ENCODE measurements at places on chromosomes 1 and 21.
A peak's percentile ranks its signal among the peaks of the same experiment; 100 is the strongest.

- no peak for DNase-seq
Measured at GRCh38 chr1:115158181-115158580, 68.9 kb upstream of the TSPAN2 start.

DNA sequence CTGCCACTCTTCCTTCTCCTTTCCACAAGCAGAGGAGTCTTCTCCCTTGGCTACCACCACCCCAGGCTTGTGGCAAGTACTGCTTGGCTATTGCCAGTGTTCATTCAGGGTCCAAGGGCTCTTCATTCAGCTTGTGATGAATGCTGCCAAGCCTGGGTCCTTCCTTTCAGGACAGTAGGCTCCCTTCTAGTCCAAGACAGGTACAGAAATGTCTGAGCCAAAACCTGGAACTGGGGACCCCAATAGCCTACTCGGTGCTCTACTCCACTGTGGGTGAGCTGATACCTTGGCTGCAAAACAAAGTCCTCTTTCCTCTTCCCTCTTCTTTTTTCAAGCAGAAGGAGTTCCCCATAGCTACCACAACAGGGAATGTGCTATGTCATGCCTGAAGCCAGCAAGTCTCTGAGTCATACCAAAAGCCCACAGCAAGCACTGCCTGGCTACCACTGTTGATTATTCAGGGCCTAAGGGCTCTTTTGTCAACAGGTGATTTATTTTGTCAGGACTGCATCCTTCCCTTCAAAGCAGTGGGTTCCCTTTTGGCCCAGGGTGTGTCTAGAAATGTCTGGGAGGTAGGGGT, 268.9 kb downstream of the HHAT start:
- no peak for DNase-seq

DNA sequence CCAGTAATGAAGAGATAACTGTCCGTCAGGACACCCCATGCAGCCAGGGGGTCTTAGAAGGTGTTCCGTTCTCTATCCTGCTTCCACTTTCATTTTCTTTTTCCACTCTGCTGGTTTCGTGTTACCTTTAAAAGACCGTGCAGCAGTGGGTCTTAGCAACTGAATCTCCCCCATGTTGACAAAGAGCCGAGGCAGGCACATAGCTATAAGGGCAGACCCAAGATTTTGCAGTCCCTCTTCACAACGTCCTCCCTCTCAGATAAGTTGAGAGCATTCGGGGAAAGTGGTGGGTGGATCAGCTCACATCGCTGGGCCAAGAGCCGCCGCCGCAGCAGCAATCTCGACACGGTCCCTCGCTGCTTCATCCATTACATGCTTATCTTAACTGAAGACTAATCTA, 355.5 kb downstream of the LMO4 start:
- DNase-seq: peak; percentile 41

DNA sequence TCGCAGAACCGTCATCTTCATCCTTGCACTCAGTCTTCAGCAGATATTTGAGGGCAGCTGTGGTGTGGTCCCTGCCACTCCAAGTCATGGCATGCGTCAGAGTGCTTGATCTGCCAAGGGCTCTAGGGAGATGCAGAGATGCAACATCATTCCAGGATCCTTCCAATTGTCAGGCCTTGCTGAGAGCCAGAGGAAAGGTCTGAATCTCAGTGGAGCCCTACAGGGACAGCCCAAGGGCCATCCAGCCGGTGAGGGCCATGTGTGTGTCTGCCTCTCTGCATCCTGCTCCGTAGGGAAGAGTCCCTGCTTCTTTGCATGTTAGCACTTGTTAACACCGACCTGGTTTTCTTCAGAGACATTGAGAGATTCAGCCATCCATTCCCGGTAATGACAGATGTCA, 17.6 kb downstream of the MAPKAPK2 start:
- DNase-seq: no peak

GRCh38 chr1:54294887-54295286, 94.9 kb downstream of the MRPL37 start:
- DNase-seq: peak; percentile 27

DNA sequence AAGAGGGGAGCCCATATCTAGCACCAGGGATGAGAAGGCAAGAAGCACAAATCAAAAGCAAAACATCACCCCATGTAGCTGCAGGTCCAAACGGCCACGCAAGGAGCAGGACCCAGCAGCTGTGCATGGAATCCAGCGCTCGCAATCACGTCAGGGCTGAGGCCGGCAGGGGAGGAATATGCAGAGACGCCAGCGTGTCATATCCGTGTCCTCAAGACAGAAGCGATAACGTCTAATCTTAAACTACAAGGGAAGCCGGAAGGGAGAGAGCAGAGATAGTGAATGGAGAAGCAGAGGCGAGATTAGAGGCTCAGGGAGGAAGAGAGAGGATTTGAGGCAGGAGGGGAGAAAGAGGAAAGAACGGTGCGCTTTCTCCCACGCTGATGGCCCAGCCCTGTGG, 39.1 kb downstream of the FBXO2 start:
- DNase-seq: no peak

DNA sequence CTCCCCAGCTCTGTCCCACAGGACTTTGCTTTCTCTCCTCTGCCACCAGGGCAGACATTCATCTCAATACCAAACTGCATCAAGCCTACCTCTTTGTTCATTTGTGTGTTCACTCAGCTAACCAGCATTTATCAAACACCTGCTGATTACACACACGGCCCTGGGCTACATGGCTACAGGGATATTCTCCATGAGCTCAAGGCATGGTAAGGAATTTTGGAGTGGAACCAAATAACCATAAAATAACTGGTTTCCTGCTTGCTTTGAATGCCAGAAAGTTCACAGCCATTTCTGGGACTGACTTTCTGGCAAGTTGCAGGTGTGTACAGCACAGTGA, 54.6 kb downstream of the LDLRAD2 start:
- DNase-seq: no peak

DNA sequence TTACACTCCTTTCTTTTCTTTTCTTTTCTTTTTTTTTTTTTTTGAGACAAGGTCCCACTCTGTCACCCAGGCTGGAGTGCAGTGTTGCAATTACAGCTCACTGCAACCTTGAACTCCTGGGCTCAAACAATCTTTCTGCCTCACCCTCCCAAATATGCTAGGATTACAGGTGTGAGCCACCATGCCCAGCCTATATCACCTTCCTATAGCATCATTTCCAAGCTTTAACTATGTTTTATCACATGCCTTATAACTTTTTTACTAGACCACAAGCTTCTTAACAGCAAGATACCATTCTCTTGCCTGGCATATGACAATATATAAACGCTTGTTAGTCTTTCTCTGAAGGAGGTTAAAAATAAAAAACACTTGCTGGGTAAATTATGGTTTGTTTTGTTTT, 55.3 kb upstream of the MUTYH start:
- DNase-seq: no peak

GRCh38 chr1:207750631-207751305, 1.1 kb upstream of the CD46 start:
- DNase-seq: no peak
